H1 (cell line): ENCODE measurements at places on chromosomes 11 and 22. TPM values are rescaled to one million over a fixed set of nuclear protein-coding genes. Genes with fewer than 3 reads are reported as not detected.

GP1BB gene
- 0.36 and 0.66 TPM in 2 replicates for polyA plus RNA-seq

DNAJB13 gene
- 0.05 and 0.27 TPM in 2 replicates for polyA plus RNA-seq

RCOR2 gene
- 54.6 and 75.9 TPM in 2 replicates for polyA plus RNA-seq

C11orf52 gene
- 2.7 and 3.4 TPM in 2 replicates for polyA plus RNA-seq

THAP12 gene
- 7.2 and 12.0 TPM in 2 replicates for polyA plus RNA-seq

MS4A1 gene
- polyA plus RNA-seq = not detected in 2 replicates

MUC2 gene
- polyA plus RNA-seq = not detected in 2 replicates

GRCh38 chr11:2687223-2687530, 12.6 kb downstream of the KCNQ1OT1 start:
- DNase-seq = no peak

- DNase-seq = peak; percentile 71
These were observed 3.9 kb upstream of the RNF215 start for GRCh38 chr22:30390974-30391691.

GRCh38 chr11:64675450-64676260, 47.3 kb downstream of the NRXN2 start:
- DNase-seq = no peak

DNA sequence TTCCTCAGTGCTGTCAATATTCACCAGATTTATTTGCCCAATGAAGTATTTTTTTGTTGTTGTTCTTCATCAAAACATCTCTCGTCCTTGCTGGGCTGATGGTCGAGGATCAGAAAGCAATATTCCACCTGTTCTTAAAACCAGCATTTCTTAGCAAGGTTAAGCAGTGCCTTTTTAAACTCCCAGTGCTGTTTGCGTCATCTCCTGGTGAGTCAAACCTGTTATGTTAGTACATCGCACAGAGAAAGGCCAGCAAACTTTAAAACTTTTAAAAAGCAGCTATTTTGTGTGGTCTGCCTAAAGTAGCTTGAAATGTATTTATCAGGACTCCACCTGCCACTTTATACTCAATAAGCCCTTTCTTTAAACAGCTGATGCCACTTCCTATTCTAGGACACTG, 802.0 kb downstream of the KCNA4 start:
- DNase-seq = no peak

GRCh38 chr11:100273066-100273815, 413.8 kb upstream of the ARHGAP42 start:
- DNase-seq = no peak

- no peak for DNase-seq
These were observed 34.7 kb downstream of the LDHAL6A start for GRCh38 chr11:18490319-18490718.

- no peak for DNase-seq
These were observed 38.6 kb downstream of the PACSIN2 start for GRCh38 chr22:42976217-42976933.

- DNase-seq = no peak
These were observed 5.4 kb downstream of the PLXNB2 start for GRCh38 chr22:50302041-50302541.

GRCh38 chr11:131522851-131523250, 152.4 kb downstream of the NTM start:
- no peak for DNase-seq

DNA sequence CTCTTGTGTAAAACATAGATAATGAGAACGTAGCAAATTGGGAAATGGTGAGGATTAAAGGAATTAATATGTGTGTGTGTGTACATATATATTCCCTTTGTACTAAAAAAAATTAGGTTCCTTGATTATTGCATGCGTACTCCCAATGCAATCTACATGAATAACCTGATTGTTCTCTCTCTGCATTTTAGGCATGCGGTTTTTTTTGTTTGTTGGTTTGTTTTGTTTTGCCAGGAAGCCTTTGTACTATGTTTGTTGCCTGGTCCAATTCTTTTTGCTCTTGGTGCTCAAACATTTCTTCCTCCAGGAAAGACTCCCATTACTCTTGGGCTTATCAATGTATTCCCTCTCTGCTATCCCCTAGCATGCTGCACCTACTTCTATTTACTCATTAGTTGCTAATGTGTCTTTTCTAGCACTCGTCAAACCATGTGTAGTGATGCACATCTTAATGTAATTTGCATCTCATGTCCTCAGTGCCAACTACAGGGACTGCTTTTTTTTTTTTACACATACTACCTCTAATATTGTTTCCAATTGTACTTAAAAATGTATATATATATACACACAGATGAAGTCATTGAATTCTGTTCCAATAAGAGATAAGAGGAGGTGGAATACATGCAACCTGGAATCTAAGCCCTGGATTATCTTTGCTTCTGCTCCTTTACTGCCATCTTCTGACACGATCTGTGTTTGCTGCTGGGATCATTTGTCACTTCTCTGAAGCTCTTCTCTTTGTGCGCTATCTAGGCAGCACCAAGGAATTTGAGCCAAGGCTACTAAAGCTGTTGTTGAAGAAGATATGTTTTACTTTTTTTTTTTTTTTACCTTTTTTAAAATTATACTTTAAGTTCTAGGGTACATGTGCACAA, 197.2 kb upstream of the ANO3 start:
- no peak for DNase-seq

DNA sequence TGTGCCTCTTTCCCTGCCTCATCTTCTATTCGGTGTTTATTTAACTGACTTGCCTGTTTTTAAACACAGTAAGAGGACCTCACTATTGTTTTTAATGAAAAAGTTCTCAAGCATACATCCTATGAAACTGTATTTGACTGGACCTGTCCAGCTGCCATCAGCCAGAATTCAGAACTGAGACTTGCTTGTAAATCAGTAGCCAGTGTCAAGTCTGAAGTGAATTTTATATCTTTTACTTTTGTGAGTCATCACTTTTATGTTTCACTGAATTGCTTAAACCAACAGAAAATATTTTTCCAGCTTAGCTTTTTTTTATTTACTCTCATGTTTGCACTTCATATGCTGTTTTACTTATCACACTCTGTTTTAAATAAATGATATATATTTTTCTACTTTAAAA, 88.3 kb downstream of the LUZP2 start:
- DNase-seq = no peak

- DNase-seq = no peak
These were observed 164.4 kb upstream of the BDNF start for GRCh38 chr11:27864611-27865010.

DNA sequence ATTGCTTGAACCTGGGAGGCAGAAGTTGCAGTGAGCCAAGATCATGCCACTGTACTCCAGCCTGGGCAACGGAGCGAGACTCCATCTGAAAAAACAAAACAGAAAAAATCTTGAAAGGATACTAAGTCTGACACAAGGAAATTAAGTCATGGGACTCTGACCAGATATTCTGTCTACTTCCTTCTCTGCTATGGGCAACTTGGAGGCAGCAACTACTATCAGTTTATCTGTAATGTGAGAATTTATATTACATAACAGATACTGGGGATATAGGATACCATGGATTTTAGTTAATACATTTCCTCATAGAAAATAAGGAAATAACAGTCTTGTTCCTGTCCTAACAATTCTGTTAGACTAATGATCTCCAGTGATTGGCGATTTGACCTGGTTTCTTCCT, 1.6 kb upstream of the SGSM3 start:
- no peak for DNase-seq

DNA sequence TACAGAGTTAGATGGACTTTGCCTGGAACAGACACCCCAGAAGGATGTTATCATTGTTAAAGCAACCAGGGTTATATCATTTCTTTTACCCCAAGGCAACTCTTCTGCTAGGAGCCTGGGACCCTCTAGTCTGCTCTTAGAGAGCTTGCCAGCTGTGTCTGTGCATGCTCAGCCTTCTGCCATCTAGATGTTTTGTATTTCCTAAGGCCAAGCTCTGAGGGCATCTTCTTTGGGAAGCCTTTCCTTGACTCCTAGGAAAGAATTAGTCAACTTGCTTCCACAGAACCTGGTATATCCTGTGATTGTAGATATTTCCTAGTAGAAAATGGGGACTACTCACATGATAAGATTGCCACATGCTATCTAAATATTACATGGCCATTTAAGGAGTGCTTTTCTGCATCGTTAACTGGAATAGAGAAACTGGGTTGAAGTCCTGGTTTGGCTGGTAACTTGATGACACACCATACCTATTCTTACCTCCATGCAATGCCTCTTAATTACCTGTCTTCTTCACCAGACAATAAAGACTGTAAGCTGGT, 87.6 kb downstream of the STIM1 start:
- no peak for DNase-seq

DNA sequence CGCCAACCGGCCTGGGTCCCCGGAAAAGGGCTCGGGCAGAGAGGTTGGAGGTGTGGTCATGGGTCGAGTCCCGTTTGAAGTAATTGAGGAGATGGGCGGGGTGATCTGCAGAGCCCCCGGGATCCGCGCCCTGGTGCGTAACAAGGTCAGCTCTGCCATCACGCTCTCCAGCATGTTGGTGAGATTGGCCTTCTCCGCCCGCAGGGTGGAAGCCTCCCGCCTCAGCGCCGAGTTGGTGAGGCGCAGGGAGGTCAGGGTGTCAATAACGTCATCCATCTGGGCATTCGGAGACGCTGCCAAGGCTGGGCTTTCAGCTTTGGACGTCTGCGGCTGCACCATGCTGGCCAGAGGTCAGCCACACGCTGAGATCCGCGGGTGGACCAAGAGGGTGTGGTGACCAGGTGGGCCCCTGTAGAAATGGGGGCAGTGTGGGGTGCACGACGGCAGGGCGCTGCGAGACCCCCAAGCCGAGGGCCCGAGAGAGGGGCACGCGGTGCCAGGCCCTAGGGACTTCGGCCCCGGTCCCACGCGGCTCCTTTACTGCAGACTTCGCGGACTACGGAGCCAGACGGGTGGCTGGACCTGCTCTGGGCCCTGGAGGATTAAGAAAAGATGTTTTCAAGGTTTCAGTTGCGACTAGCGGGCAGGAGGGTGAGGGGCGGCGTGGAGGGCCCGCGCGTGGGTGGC, 672 bp downstream of the RTL6 start:
- peak; percentile 54 for DNase-seq
